Lung (tissue), 17 donors: ENCODE measurements at places on chromosomes 6 and 20. TPM values are rescaled to one million over a fixed set of nuclear protein-coding genes. Genes with fewer than 3 reads are reported as not detected.
A peak's percentile ranks its signal among the peaks of the same experiment; 100 is the strongest.

GRCh38 chr6:3529232-3529631 lies 72.4 kb upstream of the SLC22A23 start:
- no peak for DNase-seq

GRCh38 chr6:111432511-111432910 lies 50.5 kb downstream of the REV3L start:
- peak; percentile 58 for DNase-seq

DNA sequence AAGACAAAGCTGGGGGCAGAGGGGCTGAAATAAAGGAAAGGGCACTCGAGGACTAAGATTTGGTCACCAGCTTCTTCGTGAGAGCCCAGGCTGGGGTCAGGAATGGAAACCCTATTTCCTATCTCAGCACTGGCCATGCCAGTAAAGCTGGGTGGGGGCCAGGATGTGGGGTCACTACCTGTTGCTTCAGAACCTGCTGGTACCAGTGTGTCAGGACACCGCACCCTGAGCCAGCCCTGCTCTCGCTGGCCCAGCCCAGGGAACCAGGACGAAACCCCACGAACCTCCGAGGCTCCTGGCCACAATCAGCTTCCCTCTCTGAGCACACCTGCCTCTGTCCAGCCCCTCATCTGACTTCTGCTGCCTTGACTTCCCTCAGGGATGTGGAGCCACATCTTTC lies 2.1 kb downstream of the CDSN start:
- no peak for DNase-seq

GRCh38 chr20:8602389-8603116 lies 466.3 kb upstream of the PLCB4 start:
- peak; percentile 2 for DNase-seq

DNA sequence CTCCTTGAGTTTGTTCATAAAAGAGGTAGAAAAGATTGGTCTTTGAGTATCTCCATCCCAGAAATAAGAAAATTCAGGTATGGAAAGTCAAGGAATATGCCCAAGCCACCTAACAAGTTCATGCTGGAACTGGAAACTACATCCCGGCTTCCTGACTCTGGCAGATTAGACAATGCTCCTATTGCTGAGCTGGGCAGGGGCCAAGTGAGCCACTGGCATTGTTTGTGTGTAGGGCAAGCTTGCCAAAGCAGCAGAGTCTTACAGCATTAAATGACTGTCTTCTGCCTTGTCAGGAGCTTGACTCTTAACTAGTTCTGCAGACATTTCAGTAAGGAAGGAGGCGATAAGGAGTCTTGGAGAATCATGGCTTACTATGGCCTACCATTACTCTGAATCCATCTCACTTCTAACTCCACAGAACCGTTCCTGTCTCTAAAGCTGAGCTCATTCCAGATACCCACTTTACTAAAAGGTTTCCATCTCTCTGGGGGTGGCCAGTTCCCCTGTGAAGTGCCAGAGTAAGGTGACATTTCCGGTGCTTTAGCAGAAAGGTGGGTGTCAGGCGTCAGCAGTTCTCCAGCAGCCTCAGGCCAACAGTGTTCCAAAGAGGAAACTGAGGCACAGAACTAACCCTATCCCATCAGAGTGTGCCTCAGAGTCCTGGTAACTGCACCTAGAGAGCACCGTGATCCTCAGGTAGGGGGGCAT lies 30.1 kb downstream of the PRDM1 start:
- DNase-seq, result peak; percentile 21

SLC22A7 gene
- polyA plus RNA-seq, result not detected
